Amniotic stem cell (primary cell): ENCODE measurements at places on chromosomes 16 and 17.

- DNase-seq: peak; percentile 12
Observed at GRCh38 chr16:85316321-85316919, 204.1 kb upstream of the CIBAR2 start.

GRCh38 chr17:83067071-83067717 lies 12.2 kb upstream of the METRNL start:
- no peak for DNase-seq

- no peak for DNase-seq
Observed at GRCh38 chr17:9473711-9474110, 101.9 kb downstream of the STX8 start.

DNA sequence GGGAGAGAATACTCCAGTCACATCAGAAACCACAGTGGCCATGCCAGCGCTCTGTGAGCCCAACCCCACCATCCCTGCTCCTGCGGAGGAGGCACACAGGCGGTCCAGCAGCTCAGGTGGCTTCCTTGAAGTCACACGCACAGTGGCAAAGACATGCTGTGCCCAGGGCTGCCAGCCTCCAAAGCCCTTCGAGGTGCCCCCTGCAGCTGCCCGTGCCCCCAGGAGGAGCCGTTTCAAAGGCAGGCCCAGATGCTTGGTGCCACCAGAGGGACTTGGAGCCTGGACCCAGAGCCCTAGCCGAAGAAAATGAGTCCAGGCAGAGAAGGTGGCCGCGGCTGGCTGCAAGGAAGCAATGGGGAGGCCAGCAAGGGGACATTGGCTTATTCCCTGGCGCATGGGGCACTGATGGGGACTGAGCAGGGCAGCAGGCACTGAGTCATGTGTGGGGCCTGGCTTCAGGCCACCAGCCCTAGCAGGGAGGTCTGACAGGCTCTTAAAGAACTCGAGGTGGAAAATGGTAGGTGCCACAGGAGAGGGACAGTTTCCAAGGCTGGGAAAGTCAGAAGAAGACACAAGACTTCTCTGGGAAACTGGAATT lies 17.2 kb upstream of the CACNG1 start:
- DNase-seq: no peak

- no peak for DNase-seq
Observed at GRCh38 chr17:39716879-39717536, 13.3 kb downstream of the MIEN1 start.

DNA sequence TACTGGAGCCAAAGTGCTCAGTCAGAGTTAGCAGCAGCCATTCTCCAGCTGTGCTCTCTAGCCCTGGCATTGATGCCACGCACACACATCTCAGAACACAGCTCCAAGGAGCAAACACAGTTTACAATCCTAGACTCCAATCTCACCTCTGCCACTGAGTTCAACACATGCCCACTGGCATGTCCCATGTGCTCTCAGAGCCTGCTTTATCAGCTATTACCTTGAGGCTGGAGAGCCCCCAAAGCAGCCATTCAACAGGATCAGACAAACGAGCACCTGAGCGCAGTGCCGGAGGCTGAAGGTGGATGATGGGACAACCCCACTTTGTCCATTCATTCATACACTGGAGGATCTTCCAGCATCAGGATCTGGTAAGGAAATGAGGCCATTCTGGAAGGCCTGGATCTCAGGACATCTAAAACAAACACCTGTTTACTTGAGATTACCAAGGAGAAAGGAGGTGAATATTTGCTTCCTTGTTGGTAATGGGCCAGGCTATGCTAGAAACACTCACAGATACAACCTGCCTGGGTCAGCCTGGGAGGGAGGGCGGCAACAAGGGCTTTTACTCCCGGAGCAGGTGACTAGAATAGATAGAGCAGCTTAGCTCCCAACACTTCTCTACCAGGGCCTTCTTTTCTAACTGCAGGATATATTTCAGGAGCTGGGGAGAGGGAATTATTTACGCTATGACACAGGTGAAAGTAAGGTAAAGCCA lies 25.4 kb downstream of the RANBP10 start:
- no peak for DNase-seq

DNA sequence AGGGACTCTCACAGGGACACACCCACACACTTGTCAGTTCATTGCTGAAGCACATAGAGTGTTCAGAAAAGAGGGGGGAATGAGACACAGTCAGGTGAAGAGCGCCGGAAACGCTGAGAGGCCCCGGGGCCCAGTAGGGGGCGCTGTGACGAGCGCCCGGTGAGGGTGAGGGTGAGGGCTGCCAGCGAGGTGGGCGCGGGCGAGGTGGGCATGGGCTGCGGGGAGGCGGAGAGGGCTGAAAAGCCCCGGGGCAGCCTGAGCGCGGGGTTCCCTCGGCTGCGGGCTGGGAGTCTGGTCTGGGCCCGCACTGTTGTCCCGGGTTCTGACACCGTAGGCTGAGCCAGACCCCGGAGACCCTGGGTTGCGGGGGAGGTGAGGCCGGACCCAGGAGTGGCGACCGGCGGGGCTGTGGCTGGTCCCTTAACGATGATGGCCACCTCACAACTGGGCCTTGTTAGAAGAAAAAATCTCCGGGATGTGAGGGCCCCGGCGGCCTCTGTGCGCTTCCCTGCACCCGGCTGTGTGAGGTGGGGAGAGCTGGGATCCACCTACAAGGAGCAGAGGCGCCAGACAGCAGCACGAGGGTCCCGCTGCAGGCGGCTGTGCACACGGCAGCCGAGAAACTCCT lies 91.4 kb downstream of the C16orf78 start:
- DNase-seq: no peak
